ENCODE measurements at places on chromosomes 6 and 20.

DNA sequence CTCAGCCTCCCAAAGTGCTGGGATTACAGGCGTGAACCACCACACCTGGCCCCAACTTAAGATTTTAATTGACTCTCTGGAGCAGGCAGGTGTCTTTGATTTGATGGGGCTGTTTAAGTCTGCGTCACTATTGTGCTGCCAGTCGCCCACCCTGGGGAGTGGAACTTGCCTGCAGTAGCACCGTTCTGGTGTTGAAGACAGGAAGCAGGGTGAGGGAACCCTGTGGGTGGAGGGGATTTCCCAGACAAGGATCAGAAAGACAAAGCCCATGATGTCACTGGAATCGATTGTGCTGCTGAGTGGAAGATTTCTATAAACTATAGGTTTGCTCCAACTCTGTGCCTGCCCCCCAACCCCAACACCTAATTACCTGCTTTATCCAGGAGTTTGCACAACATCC lies 11.0 kb downstream of the ALDH8A1 start:
- DNase-seq = no peak

- DNase-seq = no peak
These were observed 85.8 kb upstream of the PREP start for GRCh38 chr6:105488516-105489215.

DNA sequence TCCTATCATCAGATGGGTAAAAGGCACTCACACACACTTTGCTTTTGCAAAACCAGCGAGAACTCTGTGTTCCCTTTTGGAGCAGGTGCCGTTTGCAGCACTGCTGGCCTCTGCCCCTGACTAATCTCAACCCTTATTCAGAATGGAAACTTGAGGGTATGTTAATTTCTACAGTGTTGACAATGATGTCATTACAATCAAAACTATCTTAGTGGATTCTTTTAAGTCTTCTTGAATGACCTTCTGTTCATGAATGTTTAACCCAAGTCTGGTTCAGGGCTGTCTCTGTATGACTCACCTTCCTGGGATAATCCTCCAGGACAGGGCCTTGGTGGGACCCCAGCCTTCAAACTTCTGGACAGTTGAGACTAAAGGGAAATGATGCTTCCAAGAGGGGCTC lies 197.9 kb downstream of the CDH4 start:
- DNase-seq = no peak

DNA sequence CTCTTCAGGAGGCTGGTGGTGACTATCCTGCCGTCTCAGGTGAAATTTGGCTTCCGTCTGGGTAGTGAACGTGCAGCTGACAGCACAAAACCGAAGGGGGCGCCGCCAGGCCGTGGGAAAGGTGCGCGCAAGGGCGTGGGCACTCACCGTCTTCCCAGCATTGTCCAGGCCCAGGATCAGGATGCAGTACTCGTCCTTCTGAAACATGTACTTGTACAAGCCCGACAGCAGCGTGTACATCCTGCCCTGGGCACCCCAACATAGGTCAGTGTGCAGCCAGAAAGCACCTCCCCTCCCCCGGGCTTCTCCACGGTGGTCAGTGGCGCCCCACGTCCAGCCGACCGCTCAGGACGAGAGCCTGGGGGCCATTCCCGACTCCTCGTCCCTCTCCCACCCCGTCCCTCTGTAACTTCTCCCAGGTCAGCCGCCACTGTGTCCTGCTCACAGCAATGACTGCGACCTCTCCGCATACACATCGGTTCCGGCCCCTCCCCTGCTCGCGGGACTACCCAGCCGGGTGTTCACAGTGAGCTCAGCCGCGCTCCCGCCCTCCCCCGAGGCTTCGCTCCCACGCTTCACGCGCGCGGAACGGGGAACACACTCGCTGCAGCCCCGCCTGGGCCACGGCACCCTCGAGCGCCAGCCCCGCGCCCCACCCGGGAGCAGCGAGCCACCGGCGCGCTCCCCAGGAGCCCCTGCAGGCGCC lies 771 bp downstream of the ARFRP1 start:
- DNase-seq = peak; percentile 1

DNA sequence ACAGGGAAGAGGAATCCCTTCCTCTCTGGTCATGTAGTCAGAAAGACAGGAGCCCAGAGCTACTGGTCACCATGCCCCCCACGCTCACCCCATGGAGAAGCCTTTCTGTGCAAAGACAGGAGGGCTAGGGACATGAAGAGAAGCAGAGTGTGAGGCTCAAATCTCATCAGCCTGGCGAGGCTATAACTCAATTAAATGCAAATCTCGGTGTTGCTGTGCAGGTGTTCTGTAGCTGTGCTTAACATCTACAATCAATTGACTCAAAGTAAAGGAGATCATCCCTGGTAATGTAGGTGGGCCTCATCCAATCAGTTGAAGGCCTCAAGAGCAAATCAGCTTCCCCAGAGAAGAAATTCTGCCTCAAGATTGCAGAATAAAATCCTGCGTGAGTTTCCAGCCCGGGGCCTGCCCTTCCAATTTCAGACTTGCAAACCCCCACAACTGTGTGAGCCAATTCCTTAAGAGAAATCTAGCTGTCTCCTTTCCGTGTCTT lies 64.4 kb downstream of the CHMP4B start:
- DNase-seq = no peak

DNA sequence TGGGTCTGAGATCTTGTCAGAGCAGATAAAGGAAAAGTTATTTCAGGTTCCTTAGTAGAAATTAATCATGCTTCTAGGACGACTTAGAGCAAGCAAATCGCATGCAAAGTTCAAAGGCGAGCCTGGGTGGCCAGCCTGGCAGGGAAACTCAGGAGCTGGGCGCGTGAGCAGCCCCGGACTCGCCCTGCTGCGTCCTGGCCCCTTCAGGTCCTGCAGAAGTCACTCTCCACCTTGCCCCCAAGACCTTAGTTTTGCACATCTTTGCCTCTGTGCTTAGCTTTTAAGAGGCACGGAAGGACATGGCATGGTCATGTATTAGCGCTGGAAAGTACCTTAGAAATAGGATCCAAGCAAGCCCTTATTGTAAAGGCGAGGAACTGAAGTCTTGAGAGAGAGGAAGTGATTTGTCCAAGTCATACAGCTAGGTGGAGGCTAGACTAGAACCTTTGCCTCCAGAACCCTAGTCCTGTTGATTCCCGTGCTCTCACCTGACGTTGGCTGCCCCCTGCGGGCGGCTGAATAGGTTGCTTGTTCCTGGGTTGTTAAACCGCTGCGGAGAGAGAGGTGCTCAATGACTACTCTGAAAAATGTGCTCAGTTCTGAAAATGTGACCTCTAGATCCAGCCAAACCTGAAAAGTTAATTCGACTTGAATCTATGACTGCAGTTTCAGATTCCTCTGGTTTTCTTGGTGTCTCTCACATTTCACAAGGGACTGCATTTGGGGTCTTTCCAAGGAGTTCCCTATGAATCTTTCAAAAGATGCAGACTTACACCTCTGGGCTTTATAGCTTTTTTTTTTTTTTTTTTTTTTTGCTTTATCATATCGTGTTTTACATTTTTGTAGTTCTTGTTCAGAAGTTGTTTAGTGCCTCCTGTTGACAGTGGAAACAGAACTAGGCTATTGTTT lies 2.7 kb downstream of the MYB start:
- DNase-seq = peak; percentile 24

GRCh38 chr20:57395111-57395966 lies 4.1 kb downstream of the RBM38 start:
- DNase-seq = no peak

GRCh38 chr6:29294499-29294914 lies 7.0 kb upstream of the OR14J1 start:
- DNase-seq = no peak

DNA sequence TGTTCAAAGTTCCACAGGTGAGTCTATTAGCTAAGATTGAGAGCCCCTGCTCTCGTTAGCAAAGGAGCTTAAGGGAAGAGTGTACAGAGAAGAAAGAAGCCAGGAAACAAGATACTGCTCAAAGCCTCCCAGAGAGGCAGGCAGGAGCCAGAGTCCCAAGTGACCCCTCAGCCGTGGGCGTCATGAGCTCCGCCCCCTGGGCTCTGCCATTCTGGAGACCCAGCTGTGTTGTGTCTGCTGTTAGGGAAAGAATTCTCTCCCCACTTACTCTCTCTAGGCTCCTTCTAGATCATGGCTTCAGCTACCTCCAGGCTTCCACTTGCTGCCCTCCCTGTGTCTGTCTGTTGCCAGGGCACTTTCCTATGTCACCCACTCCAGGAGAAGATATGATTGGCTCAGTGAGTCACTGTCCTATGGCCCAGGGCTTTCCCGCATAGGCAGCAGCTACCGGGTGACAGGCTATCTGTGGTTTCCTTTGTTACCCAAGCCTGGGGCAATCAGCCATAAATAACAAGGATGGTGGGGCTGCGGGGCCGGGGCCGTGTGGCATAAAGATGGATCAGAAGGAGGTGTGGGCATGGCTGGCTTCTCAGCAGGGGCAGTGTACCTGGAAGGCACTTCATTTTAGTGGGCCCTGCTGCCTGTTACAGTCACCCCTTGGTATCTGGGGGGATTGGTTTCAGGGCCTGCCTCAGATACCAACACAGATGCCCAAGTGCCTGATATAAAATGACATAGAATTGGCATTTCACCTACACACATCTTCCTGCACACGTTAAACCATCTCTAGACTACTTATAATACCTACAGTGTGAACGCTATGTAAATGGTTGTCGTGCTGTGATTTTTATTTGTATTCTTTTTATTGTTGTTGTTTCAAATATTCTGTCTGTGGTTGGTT lies 118.9 kb downstream of the ARMC2 start:
- DNase-seq = no peak

DNA sequence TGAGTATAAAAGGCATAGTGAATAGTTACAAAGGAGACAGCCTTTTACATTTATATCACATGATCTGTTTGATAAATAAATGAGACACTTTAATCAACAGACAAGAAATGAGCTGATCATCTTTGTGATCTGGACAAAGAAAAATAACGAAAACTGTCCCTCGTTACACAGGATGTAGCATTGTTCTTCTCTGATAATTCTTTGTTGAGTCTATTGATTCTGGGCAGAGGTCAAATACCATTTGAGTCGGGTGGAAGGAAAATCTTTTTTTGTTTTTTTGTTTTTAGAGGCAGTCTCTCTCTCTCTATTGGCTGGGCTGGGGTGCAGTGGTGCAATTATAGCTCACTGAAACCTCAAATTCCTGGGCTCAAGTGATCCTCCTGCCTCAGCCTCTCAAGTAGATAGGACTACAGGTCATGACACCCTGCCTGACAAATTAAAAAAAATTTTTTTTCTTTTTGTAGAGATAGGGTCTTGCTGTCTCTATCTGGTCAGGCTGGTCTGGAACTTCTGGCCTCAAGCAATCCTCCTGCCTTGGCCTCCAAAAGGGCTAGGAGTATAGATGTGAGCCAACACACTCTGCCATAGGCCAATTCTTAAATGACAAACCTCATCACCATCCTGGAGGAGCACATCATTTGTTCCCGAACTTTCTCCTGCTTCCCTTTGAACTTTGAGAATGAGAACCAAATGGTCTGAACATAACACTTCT lies 41.8 kb downstream of the CCDC170 start:
- DNase-seq = no peak

- DNase-seq = no peak
These were observed 75.8 kb downstream of the CAP2 start for GRCh38 chr6:17469006-17469832.

- DNase-seq = no peak
These were observed 42.5 kb downstream of the CD109 start for GRCh38 chr6:73738367-73739028.

GRCh38 chr6:74598462-74599393 lies 607.1 kb downstream of the COL12A1 start:
- DNase-seq = no peak

GRCh38 chr6:105833959-105834947 lies 251.9 kb upstream of the PRDM1 start:
- DNase-seq = no peak

- DNase-seq = no peak
These were observed 20.6 kb upstream of the NTSR1 start for GRCh38 chr20:62688083-62688482.

- no peak for DNase-seq
These were observed 33.0 kb downstream of the PIM1 start for GRCh38 chr6:37202788-37203491.

GRCh38 chr20:25294459-25295385 lies 46.8 kb downstream of the PYGB start:
- DNase-seq = no peak

GRCh38 chr6:22067122-22067521 lies 229.7 kb downstream of the PRL start:
- no peak for DNase-seq

DNA sequence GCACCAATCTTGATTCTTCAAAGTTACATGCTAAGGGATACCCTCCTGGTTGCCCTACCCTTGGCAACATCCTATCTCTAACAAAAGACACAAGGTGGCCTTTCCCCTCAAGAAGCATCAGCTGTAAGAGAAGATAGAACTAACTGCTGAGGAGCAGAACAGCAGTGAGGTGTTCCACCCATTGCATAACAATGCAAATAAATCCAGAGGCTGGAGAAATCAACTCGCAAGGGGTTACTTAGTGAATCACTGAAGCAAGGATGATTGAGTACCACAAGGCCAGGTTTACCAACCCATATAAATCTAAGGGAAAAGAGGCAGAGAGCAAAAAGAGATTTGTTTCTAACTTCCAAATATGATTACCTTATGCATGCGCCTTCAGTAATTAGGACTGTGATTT lies 36.7 kb downstream of the F13A1 start:
- DNase-seq = no peak

DNA sequence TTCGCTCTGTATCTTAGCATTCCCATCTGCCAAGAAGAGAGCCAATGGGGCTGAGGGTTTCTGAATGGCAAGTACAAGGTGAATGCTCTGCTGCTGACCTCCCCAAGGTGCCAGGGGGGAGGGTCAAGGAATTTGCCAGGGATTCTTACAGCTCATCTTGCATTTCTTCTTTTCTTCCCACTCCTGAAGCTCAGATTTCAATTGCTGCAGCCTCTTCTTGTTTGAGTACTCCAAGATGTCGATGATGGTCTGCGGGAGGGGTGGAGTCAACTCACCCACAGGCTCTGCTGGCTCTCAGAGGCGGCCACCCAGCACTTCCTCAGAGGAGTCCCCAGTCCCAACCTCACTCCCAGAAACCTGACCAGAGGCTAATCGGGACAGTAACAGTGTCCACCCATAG lies 12.4 kb downstream of the C20orf96 start:
- no peak for DNase-seq

DNA sequence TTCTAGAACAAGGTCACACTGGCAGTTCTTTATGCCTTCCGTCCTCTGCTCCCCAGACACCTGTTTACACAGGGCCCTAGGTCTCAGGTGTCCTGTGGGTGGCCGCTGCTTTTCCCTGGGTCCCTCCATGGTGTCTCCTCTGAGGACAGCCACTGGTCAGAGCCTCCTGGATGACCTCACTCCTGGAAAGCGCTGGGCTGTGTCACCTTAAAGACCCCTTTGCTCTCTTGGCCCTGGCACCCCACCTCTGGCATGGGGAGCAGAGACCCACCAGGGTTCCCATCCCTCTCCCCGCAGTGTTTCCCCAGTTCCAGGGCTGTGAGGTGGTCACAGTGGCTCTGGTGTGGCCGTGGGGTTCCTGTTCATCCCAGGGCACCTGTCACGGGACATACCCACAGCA lies 33.9 kb downstream of the NTSR1 start:
- no peak for DNase-seq

GRCh38 chr6:133187657-133188453 lies 53.3 kb upstream of the EYA4 start:
- no peak for DNase-seq

- no peak for DNase-seq
These were observed 58.0 kb upstream of the MPC1 start for GRCh38 chr6:166440729-166441128.

Measured in NCI-H748 treated with DMSO at 0.1 percent for 48 hours (cell line).